Testis (tissue), 5 donors: ENCODE measurements at places on chromosomes 3 and 15. TPM values are rescaled to one million over a fixed set of nuclear protein-coding genes. Genes with fewer than 3 reads are reported as not detected.
A peak's percentile ranks its signal among the peaks of the same experiment; 100 is the strongest.

SPINK8 gene
- polyA plus RNA-seq = not detected

FETUB gene
- polyA plus RNA-seq = 2.4 TPM

DISP2 gene
- 3.0 TPM for polyA plus RNA-seq

IL17RB gene
- 5.8 TPM for polyA plus RNA-seq

CFAP100 gene
- 74.2 TPM for polyA plus RNA-seq

ASB14 gene
- polyA plus RNA-seq = not detected

CHST13 gene
- 21.4 TPM for polyA plus RNA-seq

SCN11A gene
- 1.8 TPM for polyA plus RNA-seq

SEMA7A gene
- 80.7 TPM for polyA plus RNA-seq

SLC15A2 gene
- polyA plus RNA-seq = 11.8 TPM

DNA sequence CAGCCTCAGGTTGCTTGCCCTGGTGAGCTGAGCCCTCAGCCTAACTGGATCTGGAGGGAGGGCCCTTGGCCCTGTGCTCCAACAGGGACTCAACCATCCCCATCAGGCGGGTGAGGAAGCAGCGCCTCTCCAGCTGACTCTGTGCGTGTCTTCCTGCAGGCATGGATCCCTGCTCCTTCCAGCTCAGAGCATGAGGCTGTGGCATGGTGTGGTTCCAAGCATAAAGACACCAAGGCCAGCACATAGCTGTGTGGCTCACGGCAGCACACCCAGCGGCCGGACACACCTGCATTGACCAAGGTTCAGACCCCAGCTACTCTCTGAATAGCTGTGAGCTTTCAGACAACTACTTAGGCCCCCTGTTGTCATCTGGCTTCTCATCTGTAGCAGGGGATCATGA is 131.0 kb upstream of the PLXNA1 start:
- no peak for DNase-seq

GRCh38 chr15:56445746-56446145 is 19.2 kb downstream of the MNS1 start:
- no peak for DNase-seq

- DNase-seq = no peak
Measured at GRCh38 chr3:133588035-133588434, 14.5 kb downstream of the CDV3 start.

- DNase-seq = no peak
Measured at GRCh38 chr3:23067116-23067515, 136.0 kb upstream of the UBE2E2 start.

GRCh38 chr3:144809380-144809779 is 837.8 kb downstream of the DIPK2A start:
- DNase-seq = no peak

GRCh38 chr3:8599146-8599545 is 45.5 kb downstream of the SSUH2 start:
- DNase-seq = no peak

DNA sequence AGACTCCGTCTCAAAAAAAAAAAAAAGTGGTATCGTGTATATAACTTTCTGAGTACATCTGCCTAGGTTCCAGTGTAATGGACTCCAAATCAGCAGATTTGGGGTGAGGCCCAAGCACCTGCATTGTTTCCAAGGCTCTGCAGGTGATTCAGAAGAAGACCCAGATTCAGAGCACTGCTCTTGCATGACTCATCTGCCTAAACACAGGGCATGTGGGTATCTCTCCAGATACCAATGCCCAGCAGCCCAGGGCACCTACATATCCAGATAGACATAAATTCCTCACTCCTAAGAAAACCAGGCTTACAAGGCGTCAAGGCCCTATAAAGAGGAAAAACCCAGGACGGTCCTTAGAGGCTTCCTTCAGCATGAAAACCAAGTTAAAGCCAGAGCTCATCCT is 24.3 kb downstream of the NDUFAF1 start:
- DNase-seq = no peak

DNA sequence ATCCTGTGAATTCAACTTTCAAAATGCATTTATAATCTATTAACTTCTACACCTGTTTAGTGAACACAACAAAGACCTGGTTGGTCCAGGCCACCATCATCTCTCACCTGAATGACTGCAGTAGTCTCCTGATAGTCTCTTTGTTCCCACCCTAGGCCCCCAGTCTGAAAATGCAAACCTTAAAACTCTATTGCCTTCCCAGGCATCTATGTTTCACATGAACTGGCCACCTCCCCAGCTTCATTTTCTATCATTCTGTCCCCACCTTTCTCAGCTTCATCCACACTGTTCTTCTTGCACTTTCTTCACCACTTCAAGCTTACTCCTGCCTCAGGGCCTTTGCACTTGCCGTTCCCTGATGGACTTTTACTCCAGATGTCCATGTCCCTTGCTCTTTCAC is 45.0 kb downstream of the CLSTN2 start:
- DNase-seq = no peak

GRCh38 chr3:56025326-56025725 is 442.9 kb downstream of the ERC2 start:
- DNase-seq = no peak

DNA sequence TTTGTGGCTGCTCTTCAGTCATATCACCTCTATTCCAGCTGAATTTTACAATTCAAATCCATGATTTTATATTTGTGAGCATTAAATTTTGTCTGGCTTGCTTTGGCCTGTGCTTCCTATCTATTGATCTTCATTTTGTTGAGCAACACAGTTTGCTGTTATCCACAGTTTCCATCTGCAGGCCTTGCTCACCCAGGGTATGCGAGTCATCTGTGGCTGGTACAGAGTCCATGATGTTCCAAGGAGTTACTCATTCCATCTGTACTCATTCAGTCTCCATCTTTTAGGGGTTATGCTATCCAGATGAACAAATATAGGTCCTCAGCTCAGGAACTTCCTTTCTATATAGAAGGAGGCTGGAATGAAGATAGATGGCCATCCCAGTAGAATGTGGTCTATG is 70.1 kb upstream of the CCK start:
- no peak for DNase-seq

GRCh38 chr3:69509288-69509687 is 123.4 kb upstream of the FRMD4B start:
- no peak for DNase-seq

- no peak for DNase-seq
Measured at GRCh38 chr15:59327942-59328341, 44.7 kb downstream of the MYO1E start.

- no peak for DNase-seq
Measured at GRCh38 chr3:126621171-126621570, 33.8 kb downstream of the TXNRD3 start.

DNA sequence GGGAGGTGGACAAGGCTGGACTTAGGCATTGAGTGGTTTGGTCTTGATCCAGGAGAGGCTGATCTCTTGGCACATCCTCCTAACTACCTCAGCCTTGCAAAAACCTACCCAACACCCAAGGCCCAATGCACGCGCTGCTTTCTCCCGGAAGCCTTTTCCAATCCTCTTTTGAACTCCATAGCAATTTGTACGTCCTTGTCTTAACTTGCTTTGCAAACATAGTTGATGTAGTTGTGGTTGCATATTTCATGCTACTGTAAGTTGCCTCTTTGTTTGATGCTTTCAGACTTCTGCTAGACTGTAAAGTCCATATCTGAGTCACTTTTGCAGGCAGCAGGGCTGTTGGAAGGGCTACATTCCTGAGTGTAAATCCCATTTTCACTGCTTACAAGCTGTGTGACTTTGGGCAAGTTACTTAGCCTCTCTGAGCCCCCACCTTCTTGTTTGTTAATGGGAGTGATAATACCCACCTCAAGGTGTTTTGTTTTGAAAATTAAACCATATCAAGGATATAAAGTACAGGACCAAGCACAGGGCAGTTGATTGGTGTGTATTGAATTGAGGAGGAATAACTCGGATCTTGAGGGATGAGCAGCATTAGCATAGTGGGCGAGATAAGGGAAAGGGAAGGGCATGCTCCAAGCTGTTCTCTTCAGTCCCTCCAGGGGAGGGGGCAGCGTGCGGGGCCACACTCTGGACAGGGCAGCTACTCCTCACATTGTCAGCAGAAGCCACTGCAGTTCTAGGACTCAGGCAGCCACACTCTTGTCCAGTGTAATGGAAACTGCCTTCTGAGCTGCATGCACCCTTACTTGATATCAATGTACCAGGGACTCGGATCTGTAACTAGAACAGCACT is 28.8 kb downstream of the SIAH2 start:
- no peak for DNase-seq

GRCh38 chr3:111539351-111540331 is 2.4 kb upstream of the CD96 start:
- peak; percentile 76 for DNase-seq

DNA sequence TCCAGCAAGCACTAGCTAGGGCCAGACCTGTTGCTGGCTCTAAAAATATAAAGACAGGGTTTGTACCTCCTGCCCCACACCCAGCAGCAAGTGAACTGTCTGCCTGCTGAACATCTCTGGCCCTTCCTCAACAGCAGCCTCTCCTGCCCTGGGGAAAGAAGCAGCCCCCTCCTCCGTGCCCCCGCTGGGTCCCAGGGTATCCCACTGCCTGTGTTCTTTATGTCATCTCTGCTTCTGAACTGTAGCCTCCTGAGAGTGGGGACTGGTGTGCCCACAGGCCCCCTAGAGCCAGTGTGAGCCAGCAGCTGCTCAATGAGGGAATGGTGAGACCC is 54.5 kb downstream of the ACAD9 start:
- DNase-seq = peak; percentile 4

DNA sequence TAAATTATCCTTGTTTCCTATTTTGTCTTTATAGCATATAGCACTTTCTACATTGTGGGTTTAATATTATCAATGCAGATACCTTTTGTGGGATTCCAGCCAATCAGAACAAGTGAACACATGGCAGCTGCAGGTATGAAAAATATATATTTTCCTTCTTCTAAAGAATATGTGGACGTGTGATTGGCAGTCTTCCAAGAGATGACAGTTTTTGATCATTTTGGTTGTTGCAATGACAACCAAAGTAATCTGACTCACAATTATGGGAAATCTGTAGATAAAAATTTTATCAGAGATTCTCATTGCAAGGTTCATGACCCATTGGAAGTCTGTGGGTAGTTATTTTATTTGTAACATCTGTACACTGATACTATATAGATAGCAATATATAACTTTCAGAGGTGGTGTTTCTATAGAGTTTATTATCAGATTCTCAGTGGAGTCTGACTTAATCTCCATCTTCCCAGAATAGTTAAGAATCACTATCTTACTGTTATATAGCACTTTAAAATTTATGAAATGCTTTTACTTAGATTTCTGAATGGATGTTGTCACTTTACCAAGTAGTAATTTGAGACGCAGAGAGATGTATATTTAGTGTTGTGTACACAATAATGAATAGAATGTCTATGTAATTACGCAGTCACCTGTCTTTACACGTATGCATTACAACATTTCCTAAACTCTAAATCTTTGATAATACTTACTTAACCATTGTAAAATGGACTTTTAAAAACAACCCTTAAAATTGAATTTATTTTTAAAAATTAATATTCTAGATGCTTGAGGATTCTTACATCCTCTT is 82.5 kb downstream of the STT3B start:
- no peak for DNase-seq

- no peak for DNase-seq
Measured at GRCh38 chr3:33030802-33031201, 66.1 kb downstream of the GLB1 start.

DNA sequence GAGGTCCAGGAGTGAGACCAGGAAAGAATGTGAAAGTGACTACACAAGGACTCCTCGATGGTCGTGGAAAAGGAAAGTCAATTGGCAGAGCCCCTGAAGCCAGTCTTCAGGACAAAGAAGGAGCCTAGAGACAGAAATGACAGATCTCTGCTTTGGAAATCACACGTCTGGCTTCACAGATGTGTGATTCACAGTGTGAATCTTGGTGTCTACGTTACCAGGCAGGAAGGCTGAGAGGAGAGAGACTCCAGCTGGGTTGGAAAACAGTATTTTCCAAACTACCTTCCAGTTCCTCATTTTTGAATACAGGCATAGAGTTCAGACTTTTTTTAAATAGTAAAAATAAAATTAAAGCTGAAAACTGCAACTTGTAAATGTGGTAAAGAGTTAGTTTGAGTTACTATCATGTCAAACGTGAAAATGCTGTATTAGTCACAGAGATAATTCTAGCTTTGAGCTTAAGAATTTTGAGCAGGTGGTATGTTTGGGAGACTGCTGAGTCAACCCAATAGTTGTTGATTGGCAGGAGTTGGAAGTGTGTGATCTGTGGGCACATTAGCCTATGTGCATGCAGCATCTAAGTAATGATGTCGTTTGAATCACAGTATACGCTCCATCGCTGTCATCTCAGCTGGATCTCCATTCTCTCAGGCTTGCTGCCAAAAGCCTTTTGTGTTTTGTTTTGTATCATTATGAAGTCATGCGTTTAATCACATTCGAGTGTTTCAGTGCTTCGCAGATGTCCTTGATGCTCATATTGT is 6.0 kb downstream of the CCR2 start:
- peak; percentile 35 for DNase-seq

- no peak for DNase-seq
Measured at GRCh38 chr3:150890295-150890694, 14.9 kb downstream of the MINDY4B start.

DNA sequence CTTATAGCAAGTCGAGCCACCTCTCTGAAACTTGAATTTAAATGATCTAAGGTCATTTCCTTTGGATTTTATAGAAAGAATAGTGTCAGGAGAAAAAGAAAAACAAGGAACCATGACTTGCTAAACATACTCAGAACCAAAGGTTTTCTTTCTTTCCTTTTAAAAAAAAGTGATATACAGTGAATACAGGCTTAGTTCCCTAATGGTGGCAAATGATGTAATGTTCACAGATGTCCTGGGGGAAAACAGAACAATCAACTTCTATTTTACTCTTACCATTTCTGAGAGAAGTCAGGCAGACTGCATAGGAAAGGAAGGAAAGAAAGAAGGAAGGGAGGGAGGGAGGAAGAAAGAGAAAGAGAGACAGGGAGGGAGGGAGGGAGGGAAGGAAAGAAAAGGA is 56.5 kb downstream of the ST6GAL1 start:
- no peak for DNase-seq

GRCh38 chr3:112437146-112438022 is 61.9 kb downstream of the BTLA start:
- no peak for DNase-seq

GRCh38 chr3:190205739-190206138 is 85.0 kb upstream of the P3H2 start:
- no peak for DNase-seq

GRCh38 chr3:171350364-171350763 is 109.8 kb downstream of the TNIK start:
- DNase-seq = no peak

DNA sequence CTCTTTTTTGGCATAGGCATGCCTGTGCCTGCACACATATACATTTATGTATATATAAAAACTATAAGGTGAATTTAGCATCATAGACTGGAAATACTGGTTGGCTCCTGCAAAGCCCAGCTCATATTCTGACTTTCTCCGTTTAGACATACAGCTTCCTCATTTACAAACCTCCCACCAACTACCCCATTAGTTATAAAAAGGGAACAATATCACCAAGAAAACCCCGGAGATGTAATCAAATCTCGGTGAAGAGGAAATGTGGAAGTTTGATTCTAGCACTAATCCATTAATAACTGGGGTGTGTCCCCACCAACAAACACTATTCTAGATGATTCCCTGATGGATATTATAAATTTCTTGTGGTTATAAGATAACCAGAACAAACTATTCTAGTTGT is 517.7 kb upstream of the TBL1XR1 start:
- no peak for DNase-seq

- peak; percentile 69 for DNase-seq
Measured at GRCh38 chr15:98518823-98519561, 129.3 kb upstream of the IGF1R start.

- DNase-seq = no peak
Measured at GRCh38 chr15:49041426-49041825, 4.8 kb downstream of the SECISBP2L start.

GRCh38 chr15:100115066-100115710 is 226.6 kb downstream of the ADAMTS17 start:
- no peak for DNase-seq
